ENCODE measurements at places on chromosomes 6 and 20.

- no peak for DNase-seq
These were observed 431.1 kb upstream of the CDH4 start for GRCh38 chr20:60820918-60821317.

- peak; percentile 29 for DNase-seq
These were observed 6.1 kb downstream of the SLC29A1 start for GRCh38 chr6:44229376-44230033.

DNA sequence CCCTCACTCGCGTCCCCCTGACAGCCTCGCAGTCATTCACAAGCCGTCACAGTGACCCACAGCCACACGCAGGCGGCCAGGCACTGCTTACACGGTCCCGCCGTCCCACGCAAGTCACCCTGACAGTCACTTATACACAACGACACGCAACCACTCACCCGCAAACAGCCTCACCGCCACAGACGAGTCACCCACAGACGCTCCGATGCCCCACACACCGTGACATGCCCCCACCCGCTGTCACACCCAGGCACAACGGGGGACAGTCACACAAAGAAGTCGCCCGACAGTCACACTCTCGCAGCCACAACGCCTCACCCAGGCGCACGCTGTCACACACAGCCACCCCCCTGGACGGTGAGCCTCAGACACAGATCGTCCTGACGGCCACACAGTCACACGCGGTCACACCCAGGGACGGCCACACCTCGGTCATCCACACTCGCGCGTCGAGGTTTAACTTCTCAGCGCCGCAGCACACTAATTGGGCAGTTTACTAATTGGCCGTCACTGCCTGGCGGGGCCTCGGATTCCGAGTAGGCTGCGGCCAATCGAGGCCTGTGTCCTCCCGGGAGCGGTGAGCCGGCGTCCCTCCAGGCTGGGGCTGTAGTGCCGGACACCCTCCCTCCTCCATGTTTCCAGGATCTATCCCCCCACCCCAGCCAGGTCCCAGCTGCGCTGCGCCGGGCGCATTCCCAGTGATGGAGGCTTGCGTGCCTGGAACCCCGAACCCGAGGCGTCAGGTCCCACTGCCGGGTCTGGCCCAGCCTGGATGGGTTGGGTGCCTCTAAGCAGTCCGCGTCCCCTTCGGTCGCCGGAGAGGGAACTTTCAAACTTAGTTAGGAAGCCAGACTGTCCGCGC, 790 bp downstream of the TOX2 start:
- no peak for DNase-seq

GRCh38 chr6:137571854-137572253, 77.7 kb upstream of the OLIG3 start:
- DNase-seq = peak; percentile 27

- no peak for DNase-seq
These were observed 18.8 kb upstream of the NTSR1 start for GRCh38 chr20:62689861-62690260.

- no peak for DNase-seq
These were observed 180.5 kb downstream of the TENT5A start for GRCh38 chr6:81572020-81572419.

DNA sequence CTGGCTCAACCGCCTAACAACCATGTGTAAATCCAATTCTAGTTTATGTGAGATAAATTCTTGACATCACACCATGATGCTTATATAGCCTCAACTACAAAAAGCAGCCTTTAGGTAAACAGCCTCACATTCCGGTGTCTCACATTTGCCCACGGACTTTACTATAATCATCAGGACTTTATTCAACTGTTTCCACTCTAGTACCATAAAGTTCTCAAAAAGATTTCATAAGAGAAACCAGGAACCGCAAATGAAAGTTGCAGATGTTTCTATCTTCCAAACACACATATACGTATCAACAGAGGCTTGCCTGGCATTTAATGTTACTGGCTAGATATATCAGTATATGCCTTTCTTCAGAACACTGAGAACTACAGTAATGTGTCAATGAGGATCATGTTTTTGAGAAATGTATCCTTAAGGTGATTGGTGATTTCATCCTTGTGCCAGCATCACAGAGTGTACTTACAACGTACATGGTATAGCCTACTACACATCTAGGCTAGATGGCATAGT, 80.0 kb downstream of the EPB41L2 start:
- DNase-seq = no peak

All from AML-193 (cell line).